ENCODE measurements at places on chromosomes 16 and 17. TPM values are rescaled to one million over a fixed set of nuclear protein-coding genes. Genes with fewer than 3 reads are reported as not detected.

TP53I13 gene
- total RNA-seq, result 21.1 TPM

SCNN1B gene
- 0.95 TPM for total RNA-seq

C16orf92 gene
- not detected for total RNA-seq

ACSM5 gene
- not detected for total RNA-seq

MBTPS1 gene
- 52.0 TPM for total RNA-seq

CAMTA2 gene
- total RNA-seq, result 11.4 TPM

DNA sequence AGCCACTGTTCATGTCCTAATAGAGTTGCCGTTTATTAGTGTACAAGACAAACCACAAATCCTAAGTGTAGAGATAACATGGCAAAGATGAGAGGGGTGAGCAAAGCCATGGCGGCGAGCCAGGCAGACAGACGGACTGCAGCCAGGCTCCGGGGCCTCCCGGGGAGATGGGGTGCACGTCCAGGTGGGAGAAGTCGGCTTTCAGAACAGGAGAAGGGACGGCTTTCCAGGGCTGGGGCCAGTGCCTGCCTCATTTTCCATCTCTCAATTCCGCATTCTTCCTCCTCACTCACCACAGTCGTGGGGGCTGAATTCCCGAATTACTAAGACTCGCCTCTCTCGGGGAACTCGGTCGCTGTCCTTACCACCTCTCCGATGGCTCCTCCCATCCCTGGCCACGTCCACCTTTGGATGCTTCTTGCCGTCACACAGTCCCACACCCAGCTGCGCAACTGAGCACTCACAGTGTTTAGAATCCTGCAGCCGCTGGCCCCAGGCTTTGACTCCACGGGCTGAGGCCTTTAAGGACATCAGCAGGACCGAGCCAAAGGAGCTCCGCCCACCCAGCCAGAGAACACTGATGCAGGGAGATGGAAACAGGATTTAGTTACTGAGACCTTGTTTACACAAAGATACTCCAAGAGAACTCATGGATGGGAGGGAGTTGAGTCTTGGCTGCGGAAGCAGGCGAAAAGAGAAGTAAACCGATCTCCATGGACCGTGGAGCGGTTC, 59.7 kb downstream of the RNF112 start:
- no peak overlapping the region for H3K27ac ChIP-seq
- peak; percentile 63 for DNase-seq
- peaks cover 1% of the 10 kb centered on the region for H3K4me1 ChIP-seq
- H3K36me3 ChIP-seq, result no peaks in the 10 kb centered on the region
- H3K4me3 ChIP-seq, result no peak overlapping the region

DNA sequence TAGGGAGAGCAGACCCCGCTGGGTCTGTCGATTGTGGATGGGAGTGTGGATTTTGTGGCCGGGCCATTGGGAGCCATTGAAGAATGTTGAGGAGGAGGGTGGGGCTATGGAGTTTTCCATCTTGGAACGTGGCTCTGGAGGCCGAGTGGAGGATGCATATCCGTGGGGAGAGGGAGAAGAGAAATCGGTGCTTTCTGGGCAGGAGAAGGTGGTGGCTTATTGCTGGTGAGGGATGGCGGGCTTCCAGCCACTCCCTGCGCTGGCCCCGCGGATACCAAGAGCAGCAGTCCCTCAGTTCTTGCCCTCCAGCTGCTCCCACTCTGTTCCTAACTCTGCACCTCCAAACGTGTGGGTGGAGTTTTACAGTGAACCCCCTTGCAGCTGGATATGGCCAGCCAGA, 162.4 kb downstream of the CMIP start:
- no peak overlapping the region for H3K27ac ChIP-seq
- DNase-seq, result no peak
- no peaks in the 10 kb centered on the region for H3K4me1 ChIP-seq
- no peak overlapping the region for H3K4me3 ChIP-seq
- H3K27me3 ChIP-seq, result no peaks in the 10 kb centered on the region

Data from H1 (cell line).